ENCODE measurements at places on chromosomes 7 and 10.

DNA sequence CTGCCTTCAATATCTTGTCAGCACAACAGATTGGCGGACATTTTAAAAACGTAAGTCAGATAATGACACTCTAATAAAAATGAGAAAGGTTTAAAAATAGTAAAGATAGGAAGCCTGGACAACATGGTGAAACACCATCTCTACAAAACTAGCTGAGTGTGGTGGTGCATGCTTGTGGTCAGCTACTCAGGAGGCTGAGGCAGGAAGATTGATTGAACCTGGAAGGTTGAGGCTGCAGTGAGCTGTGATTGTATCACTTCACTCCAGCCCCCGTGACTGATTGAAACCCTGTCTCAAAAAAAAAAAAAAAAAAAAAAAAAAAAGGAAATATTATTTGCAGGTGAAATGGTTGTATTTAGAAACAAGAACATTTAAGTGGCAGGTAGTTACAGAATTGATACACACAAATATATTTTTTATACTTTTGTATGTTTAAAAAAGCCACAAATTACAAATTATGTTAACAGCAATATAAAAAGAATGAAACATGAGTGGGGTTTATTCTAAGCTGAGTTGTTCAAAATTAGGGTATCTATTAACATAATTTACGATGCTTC lies 141.9 kb downstream of the ADK start:
- DNase-seq, result peak; percentile 71

- no peak for DNase-seq
Measured at GRCh38 chr7:73746378-73746777, 7.8 kb upstream of the ABHD11 start.

DNA sequence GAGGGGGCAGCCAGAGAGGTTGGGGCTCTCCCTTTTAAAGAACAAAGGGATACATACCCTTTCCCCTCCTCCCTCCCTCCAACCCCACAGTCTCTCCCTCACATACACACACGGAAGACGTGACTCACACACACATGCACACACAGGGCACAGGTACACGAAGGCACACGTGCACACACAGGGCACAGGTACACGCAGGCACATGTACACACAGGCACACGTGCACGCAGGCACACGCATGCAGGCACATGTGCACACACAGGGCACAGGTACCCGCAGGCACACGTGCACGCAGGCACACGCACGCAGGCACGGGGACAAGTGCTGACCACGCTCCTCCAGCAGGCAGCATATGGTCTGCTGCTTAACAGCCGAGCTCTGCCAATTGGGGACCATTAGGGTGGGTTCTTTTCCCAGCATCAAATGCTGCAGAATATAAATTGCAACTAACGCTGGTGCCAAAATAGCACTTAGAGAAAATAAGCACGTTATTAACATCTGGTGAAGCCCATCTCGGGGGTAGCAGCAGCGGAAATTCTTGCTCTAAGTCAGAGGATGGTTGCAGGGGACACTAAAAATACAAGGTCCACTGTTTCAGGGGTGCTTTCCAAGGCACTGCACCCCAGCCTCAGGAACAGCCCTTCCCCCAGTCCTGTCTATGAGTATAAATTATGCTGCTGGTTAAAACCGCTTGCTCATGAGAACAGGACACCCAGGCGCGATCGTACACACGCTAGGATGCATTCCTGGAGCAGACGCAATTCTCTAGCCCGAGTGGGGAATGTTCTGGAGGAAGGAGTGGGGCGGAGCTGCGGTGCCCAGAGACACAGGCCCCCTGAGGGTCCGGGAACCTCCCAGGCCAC lies 55.2 kb upstream of the TNRC18 start:
- peak; percentile 53 for DNase-seq

- DNase-seq, result no peak
Measured at GRCh38 chr10:63286754-63287264, 153.7 kb downstream of the NRBF2 start.

DNA sequence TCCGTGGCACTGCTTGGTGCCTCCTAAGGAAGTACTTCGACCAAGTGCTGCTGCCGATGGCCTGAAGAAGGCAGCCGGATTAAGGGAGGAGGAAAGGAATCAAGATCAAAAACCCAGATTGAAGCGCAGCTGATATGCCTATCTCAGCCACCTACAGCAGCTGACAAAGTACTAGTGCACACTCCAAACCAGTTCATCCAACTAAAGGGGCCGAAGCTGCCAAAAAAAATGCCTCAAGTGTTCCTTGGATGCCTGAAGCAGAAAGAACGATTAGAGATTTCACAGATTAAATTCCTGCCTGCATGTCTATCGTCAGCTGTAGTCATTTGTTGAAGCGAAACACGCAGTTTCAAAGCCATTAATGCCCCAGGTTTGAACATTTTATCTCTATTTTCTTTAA lies 65.7 kb downstream of the TNRC18 start:
- no peak for DNase-seq

GRCh38 chr7:12713625-12714378 lies 26.4 kb downstream of the ARL4A start:
- no peak for DNase-seq

GRCh38 chr10:83166344-83166743 lies 973.0 kb upstream of the GHITM start:
- DNase-seq, result no peak

DNA sequence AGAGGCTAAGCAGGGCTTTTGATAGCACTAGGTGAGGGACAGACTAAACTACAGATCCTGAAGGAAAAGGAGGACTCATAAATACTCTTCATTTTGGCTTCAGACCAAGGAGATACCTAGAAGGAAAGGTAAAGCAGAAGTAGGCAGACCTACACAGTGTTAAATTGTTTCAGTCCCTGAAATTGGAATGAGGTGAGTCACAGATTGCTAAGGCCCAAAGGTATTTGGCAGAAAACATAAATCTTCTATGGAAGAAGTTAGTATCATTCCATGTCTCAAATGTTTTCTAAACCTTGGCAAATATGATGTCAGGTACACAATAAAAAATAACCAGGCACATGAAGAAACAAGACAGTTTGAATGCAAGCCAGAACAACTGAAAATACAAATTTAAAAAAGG lies 30.0 kb downstream of the MTERF1 start:
- DNase-seq, result peak; percentile 58

GRCh38 chr7:41538810-41539724 lies 163.8 kb downstream of the INHBA start:
- peak; percentile 69 for DNase-seq

DNA sequence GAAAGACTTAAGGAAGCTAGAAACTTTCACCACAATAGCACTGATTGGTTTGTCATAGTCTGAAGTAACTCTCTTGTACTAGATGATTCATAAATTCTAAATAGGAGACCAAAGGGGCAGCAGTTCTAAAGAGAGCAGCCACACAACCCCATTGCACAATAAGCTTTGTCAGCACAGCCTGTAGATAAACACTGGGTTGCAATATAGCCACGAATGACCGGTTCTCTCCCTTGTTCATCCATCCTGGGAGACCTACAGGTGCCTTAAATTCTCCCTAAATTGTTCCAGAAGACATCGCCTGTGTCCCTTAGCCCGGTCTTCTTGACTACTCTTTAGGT lies 167.0 kb downstream of the SNX13 start:
- DNase-seq, result peak; percentile 94

- no peak for DNase-seq
Measured at GRCh38 chr10:11864727-11865126, 41.6 kb downstream of the PROSER2 start.

DNA sequence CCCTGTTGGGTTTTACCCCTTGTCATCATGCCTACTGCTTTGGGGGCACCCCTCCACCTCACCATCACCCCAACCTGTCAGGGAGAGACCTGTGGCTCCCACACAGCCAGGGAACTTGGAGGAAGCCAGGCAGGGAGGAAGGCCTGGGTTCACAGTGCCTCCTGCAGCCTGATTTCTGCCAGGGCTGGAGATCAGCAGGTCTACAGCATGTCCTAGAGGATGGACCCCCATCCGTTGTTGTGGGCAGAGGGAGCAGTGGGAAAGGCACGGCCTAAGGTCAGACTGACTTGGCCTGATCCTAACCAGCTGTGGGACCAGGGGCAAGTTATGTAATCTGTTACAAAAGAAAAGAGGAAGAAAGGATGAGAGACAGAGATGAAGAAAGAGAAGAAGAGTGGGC lies 28.2 kb downstream of the ZCCHC24 start:
- no peak for DNase-seq

GRCh38 chr7:44177570-44178131 lies 11.6 kb downstream of the GCK start:
- DNase-seq, result peak; percentile 35

GRCh38 chr7:116689790-116690259 lies 17.8 kb downstream of the MET start:
- no peak for DNase-seq

Measured in choroid plexus epithelial cell (primary cell).